Calu3 (cell line): ENCODE measurements at places on chromosomes 3 and 15. TPM values are rescaled to one million over a fixed set of nuclear protein-coding genes. Genes with fewer than 3 reads are reported as not detected.

NKIRAS1 gene
- 7.5 and 7.7 TPM in 2 replicates for total RNA-seq

TIGIT gene
- not detected in 2 replicates for total RNA-seq

LRTM1 gene
- total RNA-seq, result not detected in 2 replicates

CCDC191 gene
- total RNA-seq, result 5.9 and 6.5 TPM in 2 replicates

GRCh38 chr15:31559786-31560185 lies 233.2 kb downstream of the KLF13 start:
- DNase-seq, result no peak

GRCh38 chr3:133930341-133930933 lies 34.8 kb upstream of the RAB6B start:
- peak; percentile 62 for DNase-seq

- no peak for DNase-seq
Observed at GRCh38 chr3:136984837-136985236, 27.1 kb downstream of the IL20RB start.

GRCh38 chr15:54816401-54816800 lies 380.3 kb downstream of the RSL24D1 start:
- no peak for DNase-seq

- DNase-seq, result no peak
Observed at GRCh38 chr3:125140011-125140817, 72.3 kb downstream of the SLC12A8 start.

- DNase-seq, result no peak
Observed at GRCh38 chr15:89907289-89907688, 5.5 kb downstream of the ARPIN start.

DNA sequence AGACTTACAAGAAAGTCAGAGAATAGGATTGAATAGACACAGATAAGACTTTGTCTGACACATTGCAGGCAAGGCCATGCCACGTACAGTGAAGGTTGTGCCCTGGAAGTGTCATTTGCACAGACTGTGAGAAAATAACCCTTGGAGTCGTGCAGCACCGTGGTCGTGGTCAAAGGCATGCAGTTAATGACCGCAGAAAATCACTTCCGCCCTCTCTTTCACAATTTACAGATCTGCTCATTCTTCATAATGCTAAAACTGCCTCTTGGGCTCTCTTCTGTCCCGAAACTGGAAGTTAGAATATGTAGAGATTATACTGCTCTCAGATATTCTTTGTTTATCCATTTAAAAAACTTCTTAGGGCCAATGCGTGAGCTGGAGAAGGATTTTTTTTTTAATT lies 73.2 kb upstream of the CTXND1 start:
- no peak for DNase-seq

DNA sequence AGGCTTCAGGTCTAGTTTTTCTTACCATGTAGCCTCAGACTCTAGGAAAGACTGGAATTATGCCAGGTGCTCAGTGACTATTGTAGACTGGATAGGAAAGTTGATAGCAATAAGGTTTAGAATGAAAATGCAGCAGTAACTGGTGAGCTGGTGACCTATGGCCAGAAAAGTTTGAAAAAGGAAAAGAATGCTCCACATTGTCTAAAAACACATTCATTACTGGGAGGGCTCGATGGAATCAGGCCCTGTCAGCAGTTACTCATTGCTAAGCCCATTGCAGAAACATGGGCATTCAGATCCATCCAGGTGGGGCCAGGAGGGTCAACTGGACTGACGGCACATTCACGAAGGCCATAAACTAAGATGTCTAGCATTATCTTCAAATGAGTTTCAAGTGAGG lies 8.7 kb upstream of the MBNL1 start:
- DNase-seq, result no peak

DNA sequence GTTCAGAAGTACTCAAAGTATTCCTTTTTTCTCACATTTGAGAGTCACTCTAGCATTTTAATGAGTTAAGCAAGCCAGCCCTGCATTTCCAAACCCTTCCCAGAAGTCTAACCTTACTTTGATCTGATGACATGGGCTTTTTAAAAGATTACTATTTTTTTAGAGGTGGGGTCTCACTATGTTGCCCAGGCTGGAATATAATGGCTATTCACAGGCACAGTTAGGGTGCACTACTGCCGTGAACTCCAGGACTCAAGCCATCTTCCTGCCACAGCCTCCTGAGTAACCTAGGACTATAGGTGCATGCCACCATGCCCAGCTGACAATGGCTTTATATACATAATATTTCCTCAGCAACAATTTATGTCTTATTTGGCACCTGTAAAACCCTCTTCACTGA lies 64.1 kb upstream of the GOLGA6B start:
- DNase-seq, result no peak
